Natural killer cell (primary cell): ENCODE measurements at places on chromosomes 16 and 17. TPM values are rescaled to one million over a fixed set of nuclear protein-coding genes. Genes with fewer than 3 reads are reported as not detected.
A peak's percentile ranks its signal among the peaks of the same experiment; 100 is the strongest.

Gene PRSS22
- total RNA-seq, result 1.5 TPM

Gene RASD1
- 1.2 TPM for total RNA-seq

Gene DOC2B
- total RNA-seq, result 0.20 TPM

Gene UBE2O
- total RNA-seq, result 34.9 TPM

Gene PLLP
- total RNA-seq, result not detected

DNA sequence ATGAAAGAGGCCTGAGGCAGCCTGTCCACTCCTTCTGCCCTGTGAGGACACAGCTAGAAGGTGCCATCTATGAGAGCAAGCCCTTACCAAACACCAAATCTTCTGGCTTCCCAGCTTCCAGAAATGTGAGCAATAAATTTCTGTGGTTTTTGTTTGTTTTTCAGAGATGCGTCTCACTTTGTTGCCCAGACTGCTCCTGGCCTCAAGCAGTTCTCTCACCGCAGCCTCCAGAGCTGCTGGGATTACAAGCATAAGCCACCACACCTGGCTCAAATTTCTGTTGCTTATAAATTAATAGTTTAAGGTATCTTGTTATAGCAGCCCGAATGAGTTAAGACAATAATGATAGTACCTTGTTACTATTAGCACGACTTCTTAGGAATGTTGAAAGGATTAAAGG lies 12.5 kb upstream of the SLC16A11 start:
- no peak for DNase-seq

DNA sequence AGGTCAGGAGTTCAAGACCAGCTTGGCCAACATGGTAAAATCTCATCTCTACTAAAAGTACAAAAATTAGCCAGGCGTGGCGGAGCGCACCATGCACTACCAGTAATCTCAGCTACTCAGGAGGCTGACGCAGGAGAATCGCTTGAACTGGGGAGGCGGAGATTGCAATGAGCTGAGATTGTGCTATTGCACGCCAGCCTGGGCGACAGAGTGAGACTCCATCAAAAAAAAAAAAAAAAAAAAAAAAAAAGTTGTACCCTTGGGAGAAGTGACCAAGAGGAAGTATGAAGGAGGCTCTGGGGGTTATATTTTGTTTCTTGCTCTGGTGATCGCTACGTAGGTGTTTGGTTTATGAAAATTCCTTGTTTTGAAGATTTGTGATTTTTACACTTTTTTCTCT lies 66.3 kb downstream of the LITAF start:
- DNase-seq, result no peak

- DNase-seq, result no peak
Observed at GRCh38 chr16:4859900-4860255, 12.6 kb downstream of the UBN1 start.

- no peak for DNase-seq
Observed at GRCh38 chr17:61405686-61406536, 6.3 kb downstream of the TBX2 start.

DNA sequence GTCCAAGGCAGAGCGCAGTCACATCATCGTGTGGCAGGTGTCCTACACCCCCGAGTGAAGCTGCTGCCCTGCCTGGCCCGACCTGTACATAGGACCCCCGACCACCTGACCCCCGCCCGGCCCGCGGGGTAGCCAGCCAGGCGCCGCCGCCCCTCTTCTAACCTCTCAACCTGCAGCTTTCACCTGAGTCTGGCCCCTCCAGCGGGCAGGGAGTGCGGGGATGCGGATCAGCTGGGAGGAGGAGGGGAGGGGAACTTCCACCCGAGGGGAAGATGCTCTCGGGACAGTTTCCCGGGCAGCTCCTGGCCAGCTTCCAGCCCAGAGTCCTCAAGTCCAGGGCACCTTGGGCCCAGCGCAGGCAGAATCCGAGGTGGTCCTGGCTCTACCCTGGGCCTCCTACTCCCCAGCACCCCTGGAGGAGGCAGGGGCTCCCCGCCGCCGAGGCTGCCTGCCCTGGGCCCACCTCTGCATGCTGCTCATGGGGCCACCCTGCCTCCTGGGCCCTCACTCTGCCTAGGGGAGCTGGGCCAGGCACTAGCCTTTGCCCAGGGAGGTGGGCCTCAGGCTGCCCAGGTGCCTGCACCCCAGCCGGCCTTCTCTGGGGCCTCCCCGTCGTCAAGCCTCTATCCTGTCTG lies 2.5 kb downstream of the NME3 start:
- DNase-seq, result no peak

GRCh38 chr17:41624208-41625101 lies at the start of gene KRT17:
Gene KRT17 (minus strand): TSS chr17:41624575. CDS start chr17:41624509, 66 bp downstream.
- DNase-seq, result no peak

- peak; percentile 68 for DNase-seq
Observed at GRCh38 chr17:80455336-80455710, 21.1 kb downstream of the NPTX1 start.

GRCh38 chr17:1037238-1037879 lies 40.4 kb downstream of the TIMM22 start:
- DNase-seq, result no peak

GRCh38 chr17:43360376-43360738 lies 38.4 kb upstream of the ARL4D start:
- DNase-seq, result peak; percentile 88

DNA sequence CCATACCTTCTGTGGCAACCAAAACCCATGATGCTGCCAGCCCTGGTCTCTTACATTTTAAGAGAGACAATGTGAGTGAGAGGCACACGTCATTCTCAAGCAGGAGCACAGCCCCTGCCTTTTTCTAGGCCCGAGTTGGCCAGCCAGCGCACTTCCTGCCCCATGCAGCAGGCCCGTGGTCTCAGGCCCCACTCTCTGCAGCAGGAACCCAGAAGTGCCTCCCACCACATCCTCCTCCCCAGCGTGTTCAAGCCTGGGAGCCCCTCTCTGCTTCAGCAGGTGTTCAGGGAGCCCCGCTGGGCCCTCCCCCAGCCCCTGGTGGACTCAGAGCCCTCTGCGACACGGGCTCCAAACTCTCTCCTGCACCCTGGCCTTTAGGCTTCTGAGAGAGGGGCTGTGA lies 30.5 kb downstream of the ITGAE start:
- DNase-seq, result peak; percentile 54

DNA sequence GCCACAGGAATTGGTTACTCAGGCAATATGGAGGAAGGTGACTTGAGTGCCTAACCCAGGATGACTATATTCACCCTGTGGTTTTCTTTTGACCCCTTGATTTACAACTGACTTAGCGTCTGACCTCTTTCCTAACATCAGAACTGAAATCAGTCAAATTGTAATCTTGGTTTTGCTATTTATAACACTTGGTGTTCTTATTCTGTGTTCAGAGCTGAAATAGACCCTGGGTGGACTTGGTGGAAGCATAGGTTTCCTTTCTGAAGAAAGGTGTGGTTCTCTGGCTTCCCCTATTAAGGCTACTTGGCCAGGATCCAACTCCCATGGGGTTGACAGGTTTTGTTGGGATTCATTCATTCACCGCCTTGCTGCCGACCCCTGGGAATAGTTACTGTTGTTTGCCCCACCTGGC lies 80.8 kb downstream of the CLEC16A start:
- no peak for DNase-seq

- DNase-seq, result no peak
Observed at GRCh38 chr16:78705694-78706093, 606.2 kb downstream of the WWOX start.

GRCh38 chr17:57562184-57562698 lies 182.9 kb downstream of the CCDC182 start:
- DNase-seq, result no peak

DNA sequence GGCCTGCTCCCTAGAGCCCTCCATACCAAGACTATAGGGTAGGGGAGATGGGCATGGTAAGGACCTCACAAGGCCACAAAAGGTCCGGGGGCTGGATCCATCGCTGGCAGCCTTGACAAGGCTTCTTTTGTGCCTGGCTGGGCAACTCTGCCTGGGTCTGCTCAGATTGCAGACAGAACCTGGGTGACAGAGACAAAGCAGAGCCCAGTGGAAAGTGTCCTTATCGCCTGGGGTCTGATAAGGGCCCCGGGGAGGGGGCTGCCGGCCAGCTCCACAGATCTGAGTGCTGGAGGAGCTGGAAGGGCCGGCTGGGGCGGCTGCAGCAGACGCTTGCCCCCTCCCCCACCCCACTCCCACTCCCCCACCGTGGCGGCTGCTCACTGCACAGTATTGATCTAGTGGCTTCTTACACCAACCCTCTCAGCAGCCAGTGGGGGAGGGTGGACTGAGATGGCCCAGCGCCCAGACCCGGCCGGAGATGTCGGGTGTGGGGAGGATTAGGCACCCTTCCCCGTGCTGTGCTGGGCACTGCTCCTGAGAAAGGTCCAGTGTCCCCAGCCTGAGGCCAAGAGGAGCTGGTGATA lies 7.2 kb downstream of the MMP15 start:
- no peak for DNase-seq
